ENCODE measurements at places on chromosomes 6 and 20.

- no peak for DNase-seq
Measured at GRCh38 chr6:100456908-100457235, 7.8 kb downstream of the SIM1 start.

- DNase-seq: no peak
Measured at GRCh38 chr6:158018851-158019361, 37.2 kb downstream of the SYNJ2 start.

- peak; percentile 25 for DNase-seq
Measured at GRCh38 chr6:63598049-63599036, 26.1 kb downstream of the LOC128125822 start.

GRCh38 chr20:37385659-37386504 is 39.9 kb downstream of the SRC start:
- no peak for DNase-seq

- no peak for DNase-seq
Measured at GRCh38 chr20:17210983-17211382, 15.9 kb upstream of the PCSK2 start.

- DNase-seq: no peak
Measured at GRCh38 chr6:74249658-74250057, 553.7 kb downstream of the CD109 start.

DNA sequence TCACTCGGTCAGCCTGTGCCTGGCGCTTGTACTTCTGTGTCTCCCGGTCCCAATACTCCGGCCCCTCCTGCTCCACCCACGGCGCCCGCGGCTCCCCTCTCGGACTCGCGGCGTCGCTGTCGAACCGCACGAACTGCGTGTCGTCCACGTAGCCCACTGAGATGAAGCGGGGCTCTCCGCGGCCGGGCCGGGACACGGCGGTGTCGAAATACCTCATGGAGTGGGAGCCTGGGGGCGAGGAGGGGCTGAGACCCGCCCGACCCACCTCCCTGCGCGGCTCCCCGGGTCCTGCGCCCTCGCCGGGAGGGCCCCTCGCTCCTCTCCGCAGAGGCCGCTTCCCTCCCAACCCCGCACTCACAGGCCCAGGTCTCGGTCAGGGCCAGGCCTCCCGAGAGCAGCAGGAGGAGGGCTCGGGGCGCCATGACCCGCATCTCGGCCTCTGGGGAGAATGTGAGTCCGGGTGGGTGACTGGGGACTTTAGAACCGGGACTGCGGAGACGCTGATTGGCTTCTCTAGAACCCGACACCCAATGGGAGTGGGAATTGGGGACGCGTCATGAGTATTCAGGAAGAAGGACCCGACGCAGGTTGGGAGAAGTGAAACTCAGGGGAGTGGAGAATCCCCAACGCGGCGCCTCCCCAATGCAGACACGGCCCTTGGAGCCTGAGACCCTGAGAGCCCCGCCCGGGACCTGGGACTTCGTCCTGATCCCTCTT is at the start of gene HLA-C:
Gene HLA-C, minus strand, starts transcription at position 452 of the 717 bp plus-strand sequence. Its CDS starts 21 bp downstream, at position 431.
- DNase-seq: peak; percentile 74

DNA sequence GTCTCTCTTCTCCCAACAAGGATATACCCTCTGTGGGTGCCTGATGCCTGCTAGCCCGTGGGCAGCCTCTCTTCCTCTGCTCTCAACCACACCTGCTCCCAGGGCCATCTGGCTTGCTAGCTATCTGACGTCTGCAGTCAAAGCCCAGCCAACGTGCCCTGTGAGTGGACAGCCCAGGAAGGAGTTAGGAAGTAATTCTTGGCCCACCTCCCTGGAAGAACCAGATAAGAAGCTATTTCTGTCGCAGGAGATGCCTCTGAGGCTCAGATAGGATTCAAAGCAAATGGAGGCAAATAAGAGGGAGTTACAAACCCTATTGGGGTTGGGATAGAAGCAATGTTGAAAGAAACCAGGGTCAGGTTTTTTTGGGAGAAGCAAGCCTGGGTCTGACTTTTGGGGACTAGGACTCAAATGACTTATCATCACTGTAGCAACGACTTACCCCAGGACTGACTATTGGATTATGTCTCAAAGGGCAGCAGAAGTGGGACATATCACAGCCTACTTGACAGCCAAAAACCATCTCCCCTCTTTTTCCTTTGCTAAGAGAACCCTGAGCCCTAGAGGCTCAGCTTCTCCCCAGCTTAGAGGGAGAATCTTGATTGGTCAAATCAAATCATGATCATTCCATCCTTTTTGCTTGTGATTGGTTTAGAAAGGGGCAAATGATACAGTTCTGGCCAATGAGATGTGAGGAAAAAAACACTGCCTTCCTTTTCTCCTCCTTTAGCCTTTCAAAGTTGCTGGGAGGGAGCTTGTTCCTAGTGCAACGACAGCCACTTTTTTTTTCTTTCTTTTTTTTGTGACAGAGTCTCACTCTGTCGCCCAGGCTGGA is 18.0 kb upstream of the CDK5RAP1 start:
- no peak for DNase-seq

- DNase-seq: no peak
Measured at GRCh38 chr20:51085769-51086168, 62.9 kb upstream of the KCNG1 start.

GRCh38 chr6:161115468-161115867 is 123.9 kb downstream of the MAP3K4 start:
- no peak for DNase-seq

- DNase-seq: no peak
Measured at GRCh38 chr20:45157962-45158361, 16.7 kb upstream of the PI3 start.

DNA sequence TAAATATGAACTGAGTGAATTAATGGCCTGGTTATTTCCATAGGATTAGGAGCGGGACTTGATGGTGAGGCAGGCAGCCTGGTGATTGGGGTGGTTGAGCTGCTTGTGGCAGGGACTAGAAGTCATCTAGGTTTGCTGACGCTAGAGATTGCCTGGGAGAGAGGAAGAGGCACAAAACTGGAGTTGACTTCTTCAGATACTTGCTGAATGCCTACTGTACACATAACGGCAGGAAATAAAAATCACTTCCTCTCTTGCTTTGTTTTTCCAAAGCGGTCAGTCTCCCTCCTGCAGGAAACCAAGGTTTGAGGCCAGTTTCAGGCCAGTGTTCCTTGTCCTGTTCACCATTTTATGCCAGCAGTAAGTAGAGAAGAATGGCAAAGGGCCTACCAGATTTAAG is 36.7 kb upstream of the MYLIP start:
- DNase-seq: no peak

- DNase-seq: no peak
Measured at GRCh38 chr6:43748765-43749164, 21.2 kb upstream of the VEGFA start.

- no peak for DNase-seq
Measured at GRCh38 chr20:56542489-56543030, 9.5 kb downstream of the FAM209B start.

DNA sequence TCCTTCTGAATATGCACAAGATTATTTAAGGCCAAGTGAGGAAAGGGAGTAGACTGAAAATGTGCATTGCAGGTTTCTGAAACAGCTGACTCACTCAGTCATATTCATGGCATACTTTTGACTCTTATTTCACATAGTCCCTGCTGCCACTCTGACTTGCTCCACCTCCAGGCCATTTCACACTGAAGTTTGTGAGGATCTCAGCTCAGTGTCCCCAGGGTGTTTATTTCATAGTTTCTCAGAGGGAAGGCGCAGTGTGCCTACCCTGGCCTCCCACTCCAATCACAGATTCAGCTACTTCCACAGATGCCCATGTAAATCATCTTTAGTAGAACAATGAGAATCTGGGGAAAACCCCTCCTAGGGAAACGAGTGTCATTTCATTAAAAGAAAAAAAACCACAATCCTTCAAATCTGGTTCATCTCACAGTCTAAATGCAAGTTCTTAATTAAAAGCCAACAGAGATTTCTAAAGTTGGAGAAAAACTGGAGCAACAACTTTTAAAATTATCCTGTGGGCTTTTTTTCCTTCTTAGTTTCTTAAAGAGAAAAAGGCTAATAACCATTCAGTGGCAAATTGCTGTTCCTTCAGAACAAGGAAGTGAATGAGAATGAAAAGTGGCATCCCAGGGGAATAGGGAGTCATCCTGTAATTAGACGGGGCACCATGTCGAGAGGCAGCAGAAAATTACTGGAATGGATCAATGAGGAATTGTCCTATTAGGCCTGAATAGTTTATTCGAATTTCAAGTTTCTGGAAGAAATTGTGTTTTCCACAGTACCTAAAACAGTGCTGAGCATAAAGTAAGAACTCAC is 133.6 kb downstream of the TFAP2B start:
- no peak for DNase-seq

GRCh38 chr6:11393713-11394627 is 143.6 kb upstream of the TMEM170B start:
- no peak for DNase-seq

GRCh38 chr20:58609026-58609425 is 42.1 kb upstream of the STX16 start:
- DNase-seq: no peak

GRCh38 chr6:137241481-137242038 is 22.4 kb upstream of the IFNGR1 start:
- no peak for DNase-seq

DNA sequence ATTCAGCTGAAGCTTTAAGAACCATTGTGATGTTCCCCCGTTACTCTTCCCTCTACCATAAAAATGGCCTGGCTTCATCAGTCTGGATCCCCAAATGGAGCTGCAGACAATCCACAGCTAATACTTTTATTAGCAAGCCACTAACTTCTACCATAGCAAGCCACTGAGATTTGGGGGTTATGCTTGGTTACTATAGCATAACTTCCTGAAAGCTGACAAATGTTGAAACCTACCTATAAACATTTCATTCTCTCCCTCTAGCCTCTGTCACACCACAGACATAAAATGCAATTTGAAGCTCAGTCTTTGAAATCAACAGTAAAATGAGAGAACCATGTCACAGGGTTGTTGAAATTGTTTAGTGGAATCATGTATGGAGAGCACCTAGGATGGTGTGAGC is 3.0 kb upstream of the HTR1E start:
- no peak for DNase-seq

DNA sequence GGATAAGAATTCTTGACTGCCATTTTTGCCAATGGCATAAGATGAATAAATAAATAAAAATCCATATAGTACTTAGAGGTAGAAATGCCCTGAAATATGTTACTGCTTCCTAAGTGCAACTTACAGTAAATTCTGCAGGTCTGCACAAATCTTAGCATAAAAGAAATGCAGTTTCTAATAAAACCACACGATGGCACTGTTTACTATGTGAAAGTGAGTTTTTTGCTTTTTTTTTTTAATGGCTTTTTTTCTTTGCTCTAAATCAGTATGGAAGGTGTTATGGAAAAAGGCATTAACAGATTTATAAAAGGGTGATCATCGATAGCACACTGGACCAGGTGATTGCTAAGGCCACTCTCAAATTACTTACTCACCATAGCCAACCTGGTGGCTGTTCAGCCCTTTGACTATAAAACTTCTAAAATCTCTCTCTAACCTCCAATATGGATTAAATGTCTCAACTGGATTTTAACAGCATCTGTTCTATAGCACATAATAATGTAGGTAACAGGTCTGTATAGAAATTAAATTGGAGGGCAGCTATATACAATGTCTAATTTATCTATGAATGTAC is 45.8 kb downstream of the AHI1 start:
- DNase-seq: no peak

DNA sequence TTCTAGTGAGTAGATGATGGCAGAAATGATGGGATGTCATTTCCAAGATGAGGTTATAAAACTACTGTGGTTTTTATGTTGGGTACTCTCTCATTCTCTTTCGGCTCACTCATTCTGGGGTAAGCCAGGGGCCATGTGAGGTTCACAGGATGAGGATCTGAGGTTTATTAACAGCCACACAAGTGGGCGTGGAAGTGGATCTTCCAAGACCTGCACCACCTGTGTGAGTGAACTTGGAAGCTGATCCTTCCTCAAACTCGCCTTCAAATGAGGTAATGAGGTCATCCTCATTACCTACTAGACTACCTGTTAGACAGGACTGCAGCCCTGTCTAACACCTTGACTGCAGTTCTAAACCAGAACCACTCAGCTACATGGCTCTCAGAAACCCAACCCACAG is 45.1 kb upstream of the TAGAP start:
- no peak for DNase-seq

GRCh38 chr20:46901638-46902037 is 7.0 kb downstream of the EYA2 start:
- DNase-seq: no peak

DNA sequence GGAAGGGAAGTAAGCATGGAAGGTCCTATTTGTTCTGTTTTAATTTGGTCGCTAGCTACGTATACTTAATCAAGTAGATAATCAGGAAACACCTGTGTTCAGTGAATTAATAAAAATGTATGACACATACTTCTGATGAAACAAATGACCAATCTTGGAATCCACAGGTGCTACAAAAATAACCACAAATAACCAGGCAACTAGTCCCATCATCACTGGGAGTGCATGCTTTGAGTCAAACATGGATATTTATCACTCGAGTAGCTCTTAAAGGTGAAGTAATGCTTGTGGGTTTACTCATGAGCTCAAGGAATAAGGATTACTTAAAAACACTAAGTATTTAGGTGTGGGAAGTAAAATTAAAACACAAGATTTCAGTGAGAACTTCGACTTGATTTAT is 285.6 kb upstream of the ID4 start:
- DNase-seq: no peak

DNA sequence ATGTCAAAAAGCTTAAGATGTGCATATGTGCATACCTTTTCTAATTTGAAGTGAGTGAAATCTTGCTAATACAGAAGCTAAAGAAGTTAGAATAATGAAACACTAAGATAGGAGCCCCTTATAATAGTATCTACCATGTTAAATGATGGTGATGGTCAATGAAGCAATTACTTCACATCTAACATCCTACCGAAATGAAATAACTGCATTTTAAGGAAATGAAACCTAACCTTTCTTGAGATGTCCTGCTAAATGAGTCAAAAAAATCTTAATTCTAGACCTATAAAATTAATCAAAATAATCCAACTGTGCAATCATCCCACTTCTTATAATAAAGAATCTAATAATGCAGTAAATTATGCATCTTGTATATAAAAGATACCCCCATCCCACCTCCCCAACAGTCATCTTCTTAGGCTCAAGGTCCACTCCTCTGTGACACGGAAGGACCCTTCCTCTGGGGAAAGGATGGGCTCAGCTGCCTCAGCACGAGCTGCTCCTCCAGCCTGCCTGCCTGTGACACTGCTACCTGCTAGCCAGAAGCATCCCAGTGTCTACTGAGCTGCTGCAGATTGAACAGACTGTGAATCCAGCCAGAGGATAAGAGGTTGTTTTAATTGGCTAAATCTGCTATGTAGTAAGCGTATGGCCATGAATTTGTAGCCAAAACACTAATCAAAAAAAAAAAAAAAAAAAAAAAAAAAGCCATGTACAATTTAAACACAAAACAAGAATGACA is 129.6 kb upstream of the BEND3 start:
- DNase-seq: no peak

DNA sequence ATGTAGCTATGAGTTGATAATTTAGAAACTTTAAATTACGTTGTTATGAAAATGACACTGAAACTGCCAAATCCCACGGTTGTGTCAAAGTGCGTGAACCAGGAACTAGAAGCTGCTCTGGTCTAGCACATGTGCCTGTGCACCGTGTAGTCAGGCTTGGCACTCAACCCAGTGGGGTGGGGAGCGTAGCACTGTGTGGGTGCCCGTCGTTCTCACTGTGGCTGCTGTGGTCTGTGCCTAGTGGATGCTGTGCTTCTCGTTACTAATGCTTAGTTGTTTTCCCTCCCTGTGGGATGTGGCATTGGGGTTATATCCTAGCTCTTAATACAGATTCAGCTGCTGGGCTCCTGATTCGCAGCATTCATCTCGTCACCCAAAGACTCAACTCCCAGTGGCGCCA is 46.2 kb upstream of the ADIG start:
- DNase-seq: no peak
